ENCODE measurements at places on chromosomes 2 and 18. TPM values are rescaled to one million over a fixed set of nuclear protein-coding genes. Genes with fewer than 3 reads are reported as not detected.
A peak's percentile ranks its signal among the peaks of the same experiment; 100 is the strongest.

Gene CNDP1
- not detected for total RNA-seq

GRCh38 chr2:190996947-190997346, 17.0 kb downstream of the STAT1 start:
- no peak for DNase-seq

GRCh38 chr2:237421542-237422116, 7.7 kb upstream of the COL6A3 start:
- peak; percentile 90 for DNase-seq

DNA sequence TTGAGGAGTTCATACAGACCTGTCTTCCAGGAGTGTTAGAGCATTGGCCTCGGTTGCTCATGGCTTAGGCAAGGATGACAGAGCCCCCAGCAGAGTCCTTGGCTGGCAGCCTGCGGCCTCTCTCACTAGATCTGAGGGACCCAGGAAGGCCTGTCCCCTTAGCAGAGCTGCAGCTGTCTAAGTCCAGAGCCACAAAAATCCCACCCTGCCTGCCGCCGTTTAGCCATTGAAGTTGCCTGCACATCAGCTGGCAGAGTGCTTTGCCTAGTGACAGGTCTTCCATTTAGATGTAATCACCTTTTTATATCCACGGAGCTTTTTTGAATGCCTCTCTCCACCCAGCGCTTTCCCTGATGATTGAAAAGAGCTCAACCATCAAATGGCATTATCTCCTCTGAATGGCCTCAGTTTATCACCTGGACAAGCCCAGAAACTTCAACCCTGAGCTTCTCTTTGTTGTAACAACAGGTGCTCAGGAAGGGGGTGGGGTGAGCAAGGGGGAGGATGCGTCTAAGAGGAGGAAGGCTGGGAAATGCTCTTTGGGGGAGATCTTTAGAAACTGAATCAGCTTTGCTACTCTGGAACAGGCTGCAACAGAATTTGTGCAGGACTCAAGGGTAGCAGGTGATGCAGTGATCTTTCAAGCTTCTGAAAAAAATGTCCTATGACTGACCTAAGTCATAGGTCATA, 71.9 kb downstream of the TNP1 start:
- DNase-seq, result no peak

GRCh38 chr2:120592084-120592483, 143.6 kb upstream of the GLI2 start:
- DNase-seq, result no peak

DNA sequence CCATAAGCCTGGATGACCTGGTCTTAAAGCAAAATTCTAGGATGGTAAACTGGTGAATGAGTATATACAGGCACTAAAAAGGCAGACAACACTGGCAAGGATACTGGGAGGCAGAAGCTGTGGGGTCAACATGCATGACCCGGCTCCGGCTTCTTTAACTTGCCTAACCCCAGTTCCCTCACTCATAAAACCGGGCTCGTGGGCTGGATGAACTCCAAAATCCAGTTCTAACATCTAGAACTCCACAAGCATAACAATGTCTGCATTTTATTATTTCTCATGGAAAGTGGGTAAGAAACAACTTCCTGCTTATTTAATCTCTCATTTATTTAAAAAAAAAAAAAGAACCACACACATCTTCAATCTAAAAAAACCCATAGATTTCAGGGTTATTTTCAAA, 57.3 kb downstream of the FARSB start:
- no peak for DNase-seq

DNA sequence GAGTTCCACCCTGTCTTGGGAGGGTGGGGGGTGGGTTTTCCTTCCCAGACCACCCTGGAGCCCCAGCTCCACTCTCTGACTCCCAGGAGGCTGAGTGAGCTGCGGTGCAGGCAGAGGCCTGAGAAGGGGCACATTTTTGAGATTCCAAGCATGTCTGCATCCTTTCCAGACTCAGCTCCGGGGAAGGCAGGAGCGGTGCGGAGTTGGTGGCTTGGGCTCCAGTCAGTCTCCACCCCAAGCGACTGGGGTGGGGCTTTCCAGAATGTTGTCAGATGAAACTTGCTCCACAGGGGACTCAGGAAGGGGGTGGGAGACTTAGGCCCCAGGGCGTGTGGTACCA, 44.2 kb upstream of the HS6ST1 start:
- peak; percentile 79 for DNase-seq

DNA sequence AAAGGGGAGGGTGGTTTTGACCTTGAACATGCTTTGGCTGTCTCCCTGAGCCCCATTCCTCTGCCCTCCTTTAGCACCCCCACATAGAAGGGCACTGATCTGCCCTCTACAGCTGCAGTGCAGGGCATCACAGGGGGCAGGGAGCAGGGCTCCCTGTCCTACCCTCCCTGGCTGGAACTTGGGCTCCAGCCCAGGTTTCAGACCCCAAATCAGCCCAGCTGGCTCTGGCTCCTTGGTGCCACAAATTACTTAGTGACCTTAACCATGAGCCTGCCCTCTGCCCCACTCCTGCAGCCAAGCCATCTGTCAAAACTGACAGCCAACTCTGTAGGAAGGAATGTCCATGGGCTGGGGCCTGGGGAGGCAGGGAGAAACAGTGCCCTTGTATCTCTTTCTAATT, 105.6 kb downstream of the MAPK4 start:
- no peak for DNase-seq
